Myometrial cell (primary cell): ENCODE measurements at places on chromosomes 3 and 15. TPM values are rescaled to one million over a fixed set of nuclear protein-coding genes. Genes with fewer than 3 reads are reported as not detected.

PLA1A gene
- total RNA-seq: 0.18 TPM in 1 of 2 replicates, not detected in the other

PLCH1 gene
- not detected in 2 replicates for total RNA-seq

TCF12 gene
- total RNA-seq: 36.9 and 49.1 TPM in 2 replicates

VGLL3 gene
- 43.0 and 53.7 TPM in 2 replicates for total RNA-seq

APOD gene
- 5.5 and 9.2 TPM in 2 replicates for total RNA-seq

AADACL2 gene
- total RNA-seq: not detected in 2 replicates

CMTM7 gene
- 5.2 and 9.2 TPM in 2 replicates for total RNA-seq

SETD2 gene
- total RNA-seq: 10.7 and 18.1 TPM in 2 replicates

CLSTN2 gene
- not detected in 2 replicates for total RNA-seq
